H7 (cell line): ENCODE measurements at places on chromosomes 3 and 15. TPM values are rescaled to one million over a fixed set of nuclear protein-coding genes. Genes with fewer than 3 reads are reported as not detected.

DNA sequence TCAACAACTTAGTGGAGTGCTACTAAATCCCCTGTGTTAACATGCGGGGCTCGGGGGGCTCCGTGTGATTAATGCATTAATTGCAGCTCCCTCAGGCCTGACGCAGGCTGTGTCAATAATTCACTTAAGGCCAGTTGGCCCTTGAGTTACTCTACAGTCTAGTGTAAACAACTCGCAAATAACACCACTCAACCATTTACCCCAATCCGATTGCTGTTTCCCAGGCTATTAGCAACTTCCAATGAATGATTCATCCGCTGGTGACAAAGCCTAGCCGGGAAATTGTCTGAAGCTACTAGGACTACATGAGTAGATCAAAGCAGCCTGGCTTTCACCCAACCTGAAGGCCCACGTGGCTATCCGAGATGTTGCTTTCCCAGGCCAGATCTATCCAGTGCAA, 121.3 kb upstream of the SOX14 start:
- no peak for DNase-seq

- no peak for DNase-seq
Measured at GRCh38 chr3:124207873-124208485, 216.1 kb upstream of the ROPN1 start.

GRCh38 chr15:101107625-101108460, 144.0 kb downstream of the CHSY1 start:
- no peak for DNase-seq

DNA sequence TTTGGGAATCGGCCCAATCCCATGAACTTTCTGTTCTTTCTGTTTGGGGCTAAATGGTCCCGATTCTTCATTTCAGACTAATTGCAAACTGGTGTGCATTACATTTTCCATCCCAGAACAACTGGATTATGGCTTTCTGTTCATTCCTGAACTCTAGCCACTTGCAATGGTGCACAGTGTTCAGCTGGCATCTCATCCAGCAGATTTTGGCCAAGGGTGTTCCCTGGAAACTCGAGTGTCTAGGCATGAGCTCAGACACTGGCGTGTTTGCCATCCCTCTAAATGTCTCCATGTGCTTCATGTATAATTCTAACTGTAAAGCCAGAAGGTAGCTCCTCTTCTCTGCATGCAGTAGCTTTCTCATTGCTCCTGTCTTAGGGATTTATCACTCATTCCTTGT, 97.1 kb upstream of the MYZAP start:
- DNase-seq = no peak

DNA sequence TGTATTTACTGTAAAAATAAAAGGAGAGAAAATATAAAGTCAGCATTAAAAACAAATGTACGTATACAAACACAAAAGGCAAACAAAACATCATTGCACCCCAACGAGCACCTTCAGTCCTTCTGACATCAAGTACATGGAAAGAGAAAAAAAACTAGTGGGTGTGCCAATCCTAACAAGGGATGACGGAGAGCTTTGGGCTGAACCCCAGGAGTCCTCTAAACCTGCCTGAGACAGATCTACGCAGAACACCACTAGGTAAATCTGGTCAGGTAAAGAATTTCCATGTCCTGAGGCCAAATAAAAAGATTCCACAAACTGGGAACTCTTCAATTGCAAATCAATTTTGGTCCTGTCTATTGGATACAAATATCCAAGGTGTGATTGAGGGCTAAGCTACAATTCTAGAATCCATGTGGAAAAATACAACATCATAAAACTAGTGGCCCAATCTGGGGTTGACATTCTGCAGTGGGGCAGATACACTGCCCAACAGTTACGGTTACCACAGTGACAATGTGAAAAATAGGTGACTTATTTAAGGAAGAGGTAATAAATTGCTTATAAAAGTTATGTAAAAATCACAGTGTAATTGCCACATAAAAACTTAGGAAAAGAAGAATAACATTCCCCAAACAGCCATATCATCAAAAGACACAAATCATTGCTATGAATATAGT, 14.2 kb downstream of the IFT80 start:
- no peak for DNase-seq

DNA sequence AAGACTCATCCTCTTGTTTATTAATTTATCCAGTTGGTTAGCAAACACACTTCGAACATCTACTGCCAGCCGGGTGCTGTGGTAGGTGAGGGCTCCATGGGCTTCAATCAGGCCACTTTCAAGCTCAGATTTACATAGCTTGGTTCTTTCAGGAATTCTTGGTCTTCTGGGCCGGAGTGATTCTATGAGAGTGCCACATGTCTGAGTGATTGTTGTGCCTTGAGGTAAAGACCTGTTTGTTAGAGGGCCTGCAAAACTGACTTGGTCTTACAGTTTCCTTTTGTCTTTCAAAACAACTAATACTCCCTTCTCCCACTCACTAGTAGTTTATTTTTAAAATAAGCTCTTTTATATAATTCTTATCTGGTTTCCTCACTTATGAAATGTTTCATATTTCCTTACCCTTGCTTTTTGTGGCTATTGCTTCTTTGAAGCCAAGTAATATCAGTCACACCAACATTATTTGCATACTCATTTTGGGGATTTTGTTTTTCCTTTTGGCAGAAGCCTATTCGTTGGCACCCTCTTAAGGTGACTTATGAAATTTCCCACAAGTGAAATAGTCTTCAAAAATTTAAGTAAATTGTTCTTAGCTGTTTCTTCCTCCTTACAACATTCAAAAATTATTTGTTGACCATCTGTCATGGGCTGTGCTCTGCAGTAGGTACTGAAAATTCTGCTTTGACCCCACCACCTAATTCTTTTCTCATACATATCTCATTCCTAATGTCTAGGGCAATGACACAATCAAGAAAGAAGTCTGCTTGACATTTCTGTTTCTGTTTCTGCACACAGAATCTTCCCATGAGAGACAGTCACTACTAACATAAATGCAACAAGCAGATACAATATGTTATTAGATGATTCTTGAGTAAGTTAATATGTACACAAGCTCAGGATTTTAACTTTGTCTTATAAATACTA, 120.2 kb downstream of the LRRC28 start:
- no peak for DNase-seq

GRCh38 chr3:197940745-197941384, 9.1 kb upstream of the RPL35A start:
- no peak for DNase-seq

DNA sequence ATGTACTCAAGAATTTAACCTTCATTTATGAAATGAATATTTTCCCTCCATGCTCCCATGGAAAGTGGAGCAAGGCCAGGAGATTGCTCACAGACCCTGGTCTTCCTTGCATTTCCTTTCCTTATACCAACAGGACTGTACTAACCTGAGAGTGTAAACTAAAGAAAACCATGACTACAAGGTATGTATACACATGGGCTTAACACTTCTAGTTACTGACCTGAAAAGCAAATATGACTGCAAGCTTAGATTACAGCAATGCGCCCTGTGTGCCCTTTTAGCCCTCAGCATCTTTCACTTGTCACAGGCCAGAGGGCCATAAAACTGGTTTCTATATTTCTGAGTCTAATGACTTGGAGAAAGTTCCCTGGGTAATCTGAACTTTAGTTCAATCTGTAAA, 52.1 kb downstream of the NEK10 start:
- no peak for DNase-seq

GRCh38 chr15:29106551-29107290, 162.9 kb downstream of the NSMCE3 start:
- no peak for DNase-seq

- DNase-seq = no peak
Measured at GRCh38 chr15:38193496-38193895, 59.1 kb upstream of the SPRED1 start.

DNA sequence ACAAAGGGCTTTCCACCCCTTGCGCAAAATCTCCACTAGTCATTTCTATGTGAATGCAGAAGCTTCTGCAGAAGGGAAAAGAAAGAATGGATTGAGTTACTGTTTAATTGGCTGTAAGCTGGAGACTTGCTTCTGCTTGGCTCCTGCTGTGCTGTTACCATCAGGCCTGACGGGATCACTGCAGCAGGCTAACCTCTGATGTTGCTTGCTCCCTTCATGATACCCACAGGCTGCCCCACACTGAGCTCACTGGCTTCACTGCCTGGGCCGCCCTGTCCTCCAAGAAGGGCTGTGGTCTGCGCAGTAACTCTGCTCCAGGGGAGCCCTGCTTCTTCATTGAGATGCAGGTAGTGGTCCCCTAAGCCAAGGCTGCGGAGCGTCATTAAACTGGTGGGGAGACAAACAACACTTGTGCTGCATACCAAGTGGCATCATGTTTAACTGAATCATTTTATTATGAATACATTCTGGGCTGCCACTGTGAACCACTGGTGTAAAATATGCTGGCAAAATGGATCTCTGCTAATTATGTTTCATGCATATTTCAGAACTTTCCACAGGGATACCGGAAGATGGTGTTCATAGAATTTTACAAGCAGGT, 78.6 kb downstream of the WDR49 start:
- peak; percentile 16 for DNase-seq

- DNase-seq = peak; percentile 38
Measured at GRCh38 chr15:101120473-101120872, 131.4 kb downstream of the CHSY1 start.

The PRR23A gene
- not detected in 2 replicates for total RNA-seq

The TMEM108 gene
- total RNA-seq = 2.1 and 3.5 TPM in 2 replicates

The PPP1R14D gene
- total RNA-seq = not detected in 2 replicates

The CASR gene
- total RNA-seq = 0.10 and 0.15 TPM in 2 replicates
